AG04450 (cell line): ENCODE measurements at places on chromosomes 4 and X. TPM values are rescaled to one million over a fixed set of nuclear protein-coding genes. Genes with fewer than 3 reads are reported as not detected.

GRCh38 chr4:157012296-157012695, 40.7 kb upstream of the PDGFC start:
- DNase-seq = no peak

DNA sequence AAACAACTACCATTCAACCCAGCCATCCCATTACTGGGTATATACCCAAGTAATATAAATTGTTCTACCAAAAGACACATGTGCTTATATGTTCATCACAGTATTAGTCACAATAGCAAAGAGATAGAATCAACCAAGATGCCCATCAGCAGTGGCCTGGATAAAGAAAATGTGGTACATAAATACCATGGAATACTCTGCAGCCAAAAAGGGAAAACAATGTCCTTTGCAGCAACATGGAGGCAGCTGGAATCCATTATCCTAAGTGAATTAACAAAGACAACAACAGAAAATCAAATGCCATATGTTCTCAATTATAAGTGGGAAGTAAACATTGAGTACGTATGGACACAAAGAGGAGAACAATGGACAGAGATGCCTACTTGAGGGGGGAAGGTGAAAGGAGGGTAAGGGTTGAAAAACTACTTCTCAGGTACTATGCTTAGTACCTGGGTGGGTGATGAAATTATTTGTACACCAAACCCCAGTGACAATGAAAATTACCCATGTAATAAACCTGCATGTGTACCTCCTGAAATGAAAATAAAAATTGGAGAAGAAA, 632.1 kb upstream of the AADAT start:
- DNase-seq = no peak

Gene MAGEC3
- 0.09 TPM in 1 of 2 replicates, not detected in the other for polyA plus RNA-seq

Gene PPBP
- not detected in 2 replicates for polyA plus RNA-seq

Gene CT47B1
- polyA plus RNA-seq = not detected in 2 replicates

Gene DOK7
- not detected in 2 replicates for polyA plus RNA-seq

Gene XIAP
- polyA plus RNA-seq = 15.8 and 18.6 TPM in 2 replicates
